ENCODE measurements at places on chromosomes 12 and 14.
A peak's percentile ranks its signal among the peaks of the same experiment; 100 is the strongest.

DNA sequence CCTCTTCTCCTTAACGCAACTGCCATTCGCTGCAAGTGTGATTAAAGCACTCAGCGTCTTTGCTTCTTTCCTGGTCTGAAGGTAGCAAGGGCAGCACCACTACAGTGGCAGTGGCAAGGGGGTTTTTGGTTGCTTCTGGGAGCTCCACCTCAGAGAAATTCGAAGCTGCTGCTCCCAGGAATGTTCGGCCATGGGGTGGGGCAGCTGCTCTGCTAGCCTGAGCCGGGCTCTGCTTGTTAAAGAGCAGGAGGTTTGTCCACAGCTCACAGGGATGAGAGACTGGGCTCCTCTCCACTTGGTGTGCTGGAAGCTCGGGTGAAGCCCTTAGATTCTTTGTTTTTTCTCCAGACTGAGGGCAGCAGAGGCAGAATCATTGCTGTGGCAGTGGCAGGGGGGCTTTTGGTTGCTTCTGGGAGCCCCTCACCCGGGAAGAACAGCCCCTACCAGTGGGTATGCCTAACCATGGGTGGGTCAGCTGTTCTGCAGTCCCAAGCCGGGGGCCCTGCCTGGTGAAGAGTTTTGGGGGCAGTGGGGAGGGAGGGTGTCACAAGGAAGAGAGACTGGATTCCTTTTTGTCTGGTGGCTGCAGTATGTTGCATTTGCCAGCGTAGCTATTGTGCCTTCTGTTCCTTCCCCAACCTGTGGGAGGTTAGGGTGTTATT lies 340.2 kb downstream of the AEBP2 start:
- no peak for DNase-seq

- DNase-seq = no peak
Observed at GRCh38 chr12:9870286-9870866, 1.2 kb upstream of the CLEC2B start.

DNA sequence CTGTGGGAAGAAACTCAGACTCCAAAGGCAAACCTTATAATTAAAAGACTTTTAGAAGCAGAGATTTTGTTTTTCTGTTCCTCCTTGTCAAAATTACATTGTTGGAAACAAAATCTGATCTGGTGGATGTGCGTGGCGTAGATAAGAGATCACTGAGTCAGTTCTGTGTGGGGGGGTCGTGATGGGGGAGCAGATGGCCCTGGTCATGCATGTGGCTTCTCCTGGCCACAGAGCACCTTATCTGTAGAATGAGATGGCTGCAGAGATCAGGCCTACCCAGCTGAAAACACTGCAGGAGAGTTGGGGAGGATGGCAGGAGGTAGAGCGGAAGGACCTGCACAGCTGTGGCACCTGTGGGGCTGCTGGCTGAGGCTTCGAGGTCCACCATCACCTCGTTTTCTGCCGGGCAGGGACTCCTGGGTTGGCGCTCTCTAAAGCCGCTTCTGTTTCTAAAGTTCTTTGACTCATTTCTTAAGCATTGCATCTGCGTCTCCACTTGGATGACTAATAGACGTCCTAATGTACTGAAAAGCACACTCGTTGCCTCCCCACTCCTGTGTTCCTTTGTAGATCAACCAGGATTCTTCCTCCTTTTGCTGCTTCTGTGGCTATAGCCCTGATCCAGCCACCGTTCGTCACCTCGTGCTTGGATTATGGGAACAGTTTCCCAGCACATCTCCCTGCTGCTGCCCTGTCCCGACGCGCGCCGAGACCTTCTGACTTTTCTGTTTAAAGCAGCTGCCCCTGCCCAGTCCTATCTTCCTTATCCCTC lies 93.4 kb downstream of the TSPAN9 start:
- DNase-seq = no peak

DNA sequence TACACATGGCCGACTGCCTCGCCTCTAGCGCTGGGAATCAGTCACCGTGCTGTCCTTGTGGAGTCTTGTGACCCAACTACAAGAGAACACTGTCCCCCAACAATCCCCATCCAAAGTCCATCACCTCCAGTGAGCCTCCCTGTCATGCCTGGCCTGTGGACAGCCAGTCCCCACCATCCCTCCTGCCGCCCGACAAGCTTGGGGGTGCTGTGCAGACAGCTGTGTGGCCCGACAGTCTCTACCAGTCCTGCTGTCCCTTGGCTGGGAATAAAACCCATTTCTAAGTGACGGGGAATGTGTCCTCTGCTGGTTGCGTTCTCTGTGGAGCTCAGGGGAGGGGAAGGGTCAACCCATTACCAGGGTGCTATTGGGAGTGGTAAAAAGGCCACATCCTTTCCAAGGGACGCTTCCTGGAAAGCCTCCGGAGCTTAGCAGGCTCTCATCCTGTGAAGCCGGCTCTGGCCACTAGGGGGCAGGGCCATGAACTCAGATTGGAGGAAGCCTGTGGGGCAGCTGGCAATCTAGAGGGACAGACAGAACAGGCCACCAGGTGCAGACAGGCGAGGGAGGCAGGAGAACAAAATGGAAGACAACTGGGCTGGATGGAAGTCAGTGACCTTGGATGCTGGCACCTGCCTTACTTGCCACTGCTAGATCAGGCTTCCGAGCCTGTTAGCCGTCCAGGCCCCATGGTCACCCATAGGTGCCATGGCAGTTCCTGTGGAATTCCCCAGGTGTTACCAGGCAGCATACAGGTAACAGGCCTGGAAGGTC lies 12.0 kb upstream of the BLTP3B start:
- DNase-seq = peak; percentile 53

- no peak for DNase-seq
Observed at GRCh38 chr14:77469539-77469938, 11.6 kb downstream of the AHSA1 start.

DNA sequence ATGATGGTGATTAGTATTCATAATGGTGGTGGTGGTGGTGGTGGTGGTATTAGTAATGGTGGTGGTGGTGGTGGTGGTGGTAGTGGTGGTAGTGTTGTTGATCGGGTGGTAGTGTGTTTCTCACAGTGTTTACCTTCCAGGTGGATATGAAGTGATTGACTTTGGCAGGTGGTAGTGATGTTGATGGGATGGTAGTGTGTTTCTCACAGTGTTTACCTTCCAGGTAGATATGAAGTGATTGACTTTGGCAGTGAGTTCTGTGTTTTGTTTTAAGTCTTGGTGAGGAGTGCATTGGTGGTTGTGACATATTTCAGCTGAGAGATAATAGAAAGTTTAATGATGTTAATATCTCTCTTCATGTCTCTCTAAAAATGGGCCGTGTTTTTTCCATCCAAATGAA lies 189.4 kb downstream of the TMTC2 start:
- DNase-seq = no peak

DNA sequence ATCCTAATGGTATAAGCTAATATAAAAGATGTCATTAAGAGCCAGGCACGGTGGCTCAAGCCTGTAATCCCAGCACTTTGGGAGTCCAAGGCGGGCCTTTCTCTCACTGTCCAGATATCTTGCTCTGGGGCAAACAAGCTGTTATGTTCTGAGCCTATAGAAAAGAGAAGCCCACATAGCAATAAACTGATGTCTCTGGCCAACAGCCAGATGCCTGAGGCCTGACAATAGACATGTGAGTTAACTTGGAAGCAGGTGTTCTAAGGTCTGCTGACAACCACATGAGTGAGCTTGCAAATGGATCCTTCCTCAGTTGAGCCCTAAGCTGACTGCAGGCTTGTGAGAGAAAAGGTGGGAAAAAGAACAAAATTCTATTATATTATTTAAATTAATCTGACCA lies 25.0 kb downstream of the YAF2 start:
- no peak for DNase-seq

DNA sequence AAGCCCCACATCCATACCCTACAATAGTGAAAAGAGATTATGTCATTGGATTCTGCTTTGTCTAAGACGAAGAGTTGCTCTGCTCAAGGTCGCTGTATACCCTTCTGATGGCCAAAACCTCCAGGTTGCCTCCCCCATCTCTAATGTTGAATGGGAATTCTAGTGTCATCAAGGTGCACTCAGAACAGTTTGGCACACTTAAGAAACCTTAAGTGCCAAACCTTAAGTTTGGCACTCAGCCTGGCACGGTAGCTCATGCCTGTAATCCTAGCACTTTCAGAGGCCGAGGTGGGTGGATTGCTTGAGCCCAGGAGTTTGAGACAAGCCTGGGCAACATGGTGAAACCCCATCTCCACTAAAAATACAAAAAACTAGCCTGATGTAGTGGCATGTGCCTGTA lies 1245.6 kb upstream of the SEL1L start:
- DNase-seq = no peak

DNA sequence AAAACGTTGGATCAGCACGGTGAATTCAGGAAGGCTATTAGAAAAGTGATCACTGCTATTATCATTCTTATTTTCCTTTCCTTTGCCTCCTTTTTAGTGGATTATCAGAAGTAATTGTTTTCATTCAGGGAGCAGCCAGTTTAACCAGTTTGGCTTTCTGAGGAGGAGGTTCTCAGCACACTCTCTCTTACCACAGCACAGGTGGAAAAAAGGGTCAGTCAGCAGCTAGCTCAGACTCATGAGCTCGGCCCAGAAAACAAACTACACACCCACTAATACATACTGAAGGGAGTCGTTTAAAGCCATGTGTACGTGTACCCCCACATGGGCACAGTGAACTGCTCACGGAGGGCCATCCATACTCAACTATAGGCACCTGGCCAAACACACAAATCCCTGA lies 23.2 kb upstream of the MAGOHB start:
- no peak for DNase-seq

DNA sequence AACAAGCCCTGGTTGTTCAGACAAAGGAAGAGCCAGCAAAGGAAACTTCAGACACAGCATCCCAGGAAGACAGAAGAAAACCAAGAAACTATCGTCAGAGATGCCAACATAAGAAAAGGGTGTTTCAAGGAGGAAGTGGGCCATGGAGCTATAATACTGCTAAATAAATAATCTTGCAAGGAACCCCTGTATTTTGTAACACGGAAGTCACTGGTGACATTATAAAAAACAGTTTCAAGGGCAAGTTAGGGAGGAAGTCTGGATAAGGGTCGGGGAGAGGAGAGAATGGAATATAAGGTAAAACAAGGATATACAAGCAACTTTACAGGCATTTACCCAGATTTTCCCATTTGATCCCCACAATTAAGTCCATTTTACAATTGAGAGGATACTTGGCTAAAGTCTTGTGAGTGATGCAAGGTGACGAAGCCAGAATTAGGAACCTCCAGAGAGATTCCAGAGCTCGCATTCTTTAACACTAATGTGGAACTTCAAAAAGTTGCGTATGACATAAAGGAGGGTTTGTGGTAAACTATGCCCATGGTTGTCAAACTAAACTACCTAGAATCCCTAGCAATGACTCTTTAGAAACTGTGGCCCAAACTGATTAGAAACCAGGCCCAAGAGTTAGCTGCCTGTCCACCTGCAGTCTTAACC lies 46.4 kb downstream of the PPM1H start:
- no peak for DNase-seq

DNA sequence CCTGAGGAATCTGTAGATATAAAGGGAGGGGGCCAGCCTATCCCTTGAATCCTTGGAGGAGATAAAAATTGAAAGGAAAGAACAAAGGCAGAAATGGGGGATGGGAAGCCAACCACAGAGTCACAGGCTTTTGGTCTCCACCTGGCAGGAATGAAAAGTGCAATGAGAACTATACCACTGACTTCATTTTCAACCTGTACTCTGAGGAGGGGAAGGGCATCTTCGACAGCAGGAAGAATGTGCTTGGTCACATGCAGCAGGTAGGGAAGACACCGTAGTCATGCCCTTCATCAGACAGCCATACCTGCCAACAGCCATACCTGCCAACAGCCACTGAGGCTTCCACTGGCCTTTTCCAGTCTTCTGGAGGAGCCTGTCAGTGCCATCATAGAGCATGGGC lies 13.4 kb downstream of the ASB8 start:
- no peak for DNase-seq

GRCh38 chr12:99055299-99055698 lies 410.2 kb downstream of the APAF1 start:
- DNase-seq = no peak

DNA sequence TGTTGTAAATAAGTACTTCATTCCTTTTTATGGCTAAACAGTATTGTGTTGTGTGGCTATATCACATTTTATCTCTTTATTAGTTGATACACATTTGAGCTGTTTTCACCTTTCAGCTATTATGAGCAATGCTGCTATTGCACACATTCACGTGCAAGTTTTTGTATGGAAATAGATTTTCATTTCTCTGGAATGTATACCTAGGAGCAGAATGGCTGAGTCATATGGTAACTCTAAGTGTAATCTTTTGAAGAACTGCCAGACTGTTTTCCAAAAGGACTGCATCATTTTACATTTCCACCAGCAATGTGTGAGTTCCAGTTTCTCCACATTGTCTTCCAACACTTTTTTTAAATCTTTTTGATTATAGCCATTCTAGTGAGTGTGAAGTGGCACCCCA lies 134.0 kb downstream of the SRGAP1 start:
- DNase-seq = no peak

GRCh38 chr12:83514372-83514771 lies 827.7 kb downstream of the TMTC2 start:
- DNase-seq = no peak

- peak; percentile 58 for DNase-seq
Observed at GRCh38 chr14:69726761-69727511, 40.0 kb upstream of the SRSF5 start.

GRCh38 chr12:109736552-109737108 lies 23.0 kb downstream of the FAM222A start:
- no peak for DNase-seq

- no peak for DNase-seq
Observed at GRCh38 chr12:49349266-49349665, 2.6 kb downstream of the DNAJC22 start.

DNA sequence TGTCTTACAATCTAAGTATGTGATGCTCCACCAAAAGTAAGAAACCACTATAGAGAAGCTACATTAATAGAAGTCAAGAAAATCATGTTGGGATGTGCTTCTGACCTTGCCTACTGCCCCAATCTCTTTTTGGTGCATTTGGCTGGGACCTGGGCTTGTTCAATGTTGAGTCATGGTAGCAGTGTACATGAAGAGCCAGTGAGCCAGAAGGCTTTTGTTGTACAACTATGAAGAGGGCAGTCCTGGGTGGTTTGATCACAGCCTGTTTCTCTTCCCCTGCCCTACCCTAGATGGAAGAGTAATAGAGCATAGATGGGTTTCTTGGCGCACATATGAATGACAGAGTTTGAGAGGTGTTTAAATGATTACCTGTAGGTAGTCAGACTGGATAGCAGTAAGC lies 56.4 kb downstream of the UBR7 start:
- no peak for DNase-seq

DNA sequence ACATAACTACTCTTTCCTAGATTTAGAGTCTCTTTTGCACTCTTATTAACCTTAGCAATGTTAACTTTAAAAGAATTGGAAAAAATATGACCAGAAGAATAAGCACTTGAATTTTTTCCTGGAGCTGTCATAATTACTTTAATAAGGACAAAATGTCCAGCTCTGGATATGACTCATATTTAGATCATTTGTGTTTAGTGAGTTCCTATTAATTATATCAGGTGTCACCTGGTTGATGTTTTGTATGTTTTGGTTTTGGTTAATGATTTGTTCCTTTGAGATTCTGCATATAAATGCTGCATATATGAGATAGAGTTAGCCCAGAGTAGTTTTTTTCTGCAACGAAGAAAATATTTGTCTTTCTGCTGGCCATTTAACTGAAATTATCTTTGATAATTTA lies 5.1 kb downstream of the CLECL1 start:
- DNase-seq = no peak

- no peak for DNase-seq
Observed at GRCh38 chr14:23110579-23111365, 6.0 kb upstream of the CIROP start.
